Activated CD8-positive, alpha-beta memory T cell treated with anti-CD3 and anti-CD28 coated beads for 24 hours (primary cell): ENCODE measurements at places on chromosomes 7 and 10.

DNA sequence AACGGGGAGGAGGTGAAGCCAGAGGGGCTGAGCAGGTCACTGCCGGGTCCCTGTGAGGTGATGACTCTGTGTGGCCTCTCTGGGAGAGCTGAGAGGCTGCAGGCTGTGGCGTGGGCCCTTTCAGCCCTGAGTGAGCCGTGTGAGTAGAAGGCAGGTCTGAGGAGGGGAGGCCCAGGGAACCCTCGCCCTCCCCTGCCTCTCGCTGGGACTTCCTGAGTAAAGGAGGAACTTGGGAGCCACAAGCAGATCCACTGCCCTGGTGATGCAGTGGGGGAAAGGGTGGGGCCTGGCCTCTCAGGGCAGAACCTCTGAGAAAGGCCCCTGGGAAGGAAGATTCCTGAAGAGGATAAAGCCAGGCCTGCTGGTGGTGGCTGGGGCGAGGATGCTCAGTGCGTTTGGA lies 22.8 kb downstream of the EEPD1 start:
- DNase-seq: no peak

DNA sequence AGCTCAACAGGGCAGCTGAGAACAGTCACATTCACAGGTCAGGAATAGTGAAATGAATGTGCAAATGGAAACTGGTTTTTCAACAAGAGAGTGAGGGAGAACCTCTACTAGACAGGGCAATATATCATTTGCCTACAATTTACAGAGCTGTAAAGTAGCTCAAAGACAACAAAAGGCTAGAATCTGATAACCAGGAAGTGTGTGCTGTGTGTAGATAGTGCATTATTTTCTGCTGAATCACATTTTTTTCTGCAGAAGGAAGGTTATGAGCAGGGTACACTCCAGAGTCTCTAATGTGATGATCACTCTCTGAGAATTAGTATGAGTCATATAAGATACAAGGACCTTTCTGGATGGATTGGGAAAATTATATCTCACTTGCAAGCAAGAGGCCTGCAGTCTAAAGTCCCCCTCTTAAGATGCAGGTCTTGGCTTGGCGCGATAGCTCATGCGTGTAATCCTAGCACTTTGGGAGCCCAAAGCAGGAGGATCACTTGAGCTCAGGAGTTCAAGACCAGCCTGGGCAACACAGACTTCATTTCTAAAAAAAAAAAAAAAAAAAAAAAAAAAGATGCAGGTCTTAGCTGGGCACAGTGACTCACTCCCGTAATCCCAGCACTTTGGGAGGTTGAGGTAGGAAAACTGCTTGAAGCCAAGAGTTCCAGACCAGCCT lies 59.9 kb upstream of the COBL start:
- DNase-seq: no peak

- no peak for DNase-seq
These were observed 22.8 kb upstream of the TTYH3 start for GRCh38 chr7:2608921-2609411.

GRCh38 chr7:116028787-116029186 lies 1.8 kb downstream of the TFEC start:
- DNase-seq: no peak

DNA sequence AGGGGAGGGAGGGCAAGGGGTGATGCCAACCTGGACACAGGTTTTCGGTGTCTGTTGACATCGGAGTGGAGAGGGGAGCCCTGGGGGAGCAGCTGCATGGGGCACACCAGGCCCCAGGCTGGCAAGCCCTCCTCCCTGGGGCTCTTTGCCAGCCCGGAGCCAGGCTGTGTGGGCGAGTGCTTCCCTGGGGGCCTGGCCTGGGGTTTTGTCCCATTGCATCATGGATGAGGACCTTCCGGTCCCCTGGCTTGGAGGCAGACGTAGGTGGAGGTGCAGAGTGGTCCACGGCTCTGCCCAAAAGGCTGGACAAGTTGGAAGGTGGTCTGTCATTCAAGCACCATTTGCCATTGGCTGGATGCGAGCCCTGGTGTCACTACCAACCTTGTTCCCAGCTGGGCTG lies 34.8 kb downstream of the ZMIZ1 start:
- DNase-seq: no peak

DNA sequence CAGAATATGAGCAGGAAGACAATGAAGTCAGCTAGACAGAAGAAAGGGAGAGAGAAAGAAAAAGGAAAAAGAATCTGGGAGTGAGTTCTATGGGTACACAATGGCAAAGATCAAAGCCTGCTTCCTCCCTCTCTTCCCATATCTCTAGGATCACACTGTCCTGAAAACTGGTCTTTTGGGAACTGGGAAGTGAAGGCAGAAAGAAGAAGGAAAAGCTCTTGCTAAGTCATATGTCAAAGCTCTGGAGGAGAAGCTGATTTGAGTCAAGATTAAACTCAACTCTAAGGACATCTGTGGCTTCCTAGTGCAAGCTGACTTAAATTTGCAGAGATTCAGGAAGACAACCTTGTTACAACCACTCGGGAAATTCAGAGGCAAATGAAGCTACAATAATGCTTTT lies 147.5 kb downstream of the DOCK4 start:
- DNase-seq: no peak

GRCh38 chr10:69186524-69186923 lies 6.5 kb downstream of the SUPV3L1 start:
- DNase-seq: no peak

- DNase-seq: no peak
These were observed at the start of gene UCMA for GRCh38 chr10:13234172-13234571. Gene UCMA (minus strand): TSS chr10:13234374. CDS start chr10:13234258, 116 bp downstream.

- DNase-seq: no peak
These were observed 58.2 kb downstream of the SORBS1 start for GRCh38 chr10:95503001-95503400.
